ENCODE measurements at places on chromosomes 1 and 21. TPM values are rescaled to one million over a fixed set of nuclear protein-coding genes. Genes with fewer than 3 reads are reported as not detected.

Gene FCRL6
- not detected for total RNA-seq

Gene PTGFR
- total RNA-seq: 0.36 TPM

Gene CD5L
- total RNA-seq: not detected

Gene MAD2L2
- total RNA-seq: 29.3 TPM

Gene RGSL1
- total RNA-seq: not detected

GRCh38 chr21:44548922-44549321, 2.4 kb downstream of the KRTAP10-2 start:
- H3K4me3 ChIP-seq: no peak overlapping the region
- no peak overlapping the region for H3K27ac ChIP-seq
- no peaks in the 10 kb centered on the region for H3K4me1 ChIP-seq
- DNase-seq: peak; percentile 2
- H3K27me3 ChIP-seq: no peaks in the 10 kb centered on the region
- H3K36me3 ChIP-seq: no peaks in the 10 kb centered on the region

- H3K4me3 ChIP-seq: no peak overlapping the region
- no peaks in the 10 kb centered on the region for H3K36me3 ChIP-seq
- peaks cover 26% of the 10 kb centered on the region for H3K4me1 ChIP-seq
- no peak for DNase-seq
Measured at GRCh38 chr1:225737161-225737560, 40.5 kb upstream of the SRP9 start.

- H3K4me3 ChIP-seq: no peak overlapping the region
- H3K27ac ChIP-seq: no peak overlapping the region
- no peaks in the 10 kb centered on the region for H3K4me1 ChIP-seq
- no peaks in the 10 kb centered on the region for H3K27me3 ChIP-seq
- DNase-seq: peak; percentile 22
Measured at GRCh38 chr1:106952776-106953175, 103.7 kb upstream of the PRMT6 start.

DNA sequence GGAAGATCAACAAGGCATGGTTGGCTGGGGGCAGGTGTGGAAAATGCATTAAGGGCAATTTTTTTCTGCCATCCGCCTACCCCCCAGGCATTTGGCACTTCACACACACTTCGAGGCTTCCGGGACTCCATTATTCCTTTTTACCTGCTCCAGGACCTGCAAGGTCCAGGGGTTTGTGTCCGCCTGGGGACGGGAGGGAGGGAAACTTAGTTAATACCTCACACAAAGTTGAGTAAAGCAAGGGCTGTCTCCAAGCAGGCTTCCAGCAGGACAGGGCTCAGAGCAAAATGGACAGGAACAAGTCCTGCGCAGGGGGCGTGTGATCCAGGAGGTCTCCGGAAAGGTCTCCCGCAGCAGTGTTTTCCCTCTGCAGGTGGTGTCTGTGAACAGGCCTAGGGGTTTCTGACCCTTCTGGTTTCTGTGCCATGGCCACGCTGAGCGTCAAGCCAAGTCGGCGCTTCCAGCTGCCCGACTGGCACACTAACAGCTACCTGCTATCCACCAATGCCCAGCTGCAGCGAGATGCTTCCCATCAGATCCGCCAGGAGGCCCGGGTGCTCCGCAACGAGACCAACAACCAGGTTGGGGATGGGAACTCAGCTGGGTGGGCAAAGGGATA, 712 bp downstream of the TEKT2 start:
- no peak overlapping the region for H3K27ac ChIP-seq
- no peaks in the 10 kb centered on the region for H3K27me3 ChIP-seq
- no peaks in the 10 kb centered on the region for H3K36me3 ChIP-seq
- peak overlapping the region; percentile 58 for H3K4me3 ChIP-seq
- H3K4me1 ChIP-seq: peaks cover 15% of the 10 kb centered on the region
- no peak for DNase-seq

GRCh38 chr1:90721210-90722194, 4.4 kb upstream of the BARHL2 start:
- no peaks in the 10 kb centered on the region for H3K36me3 ChIP-seq
- DNase-seq: peak; percentile 8

DNA sequence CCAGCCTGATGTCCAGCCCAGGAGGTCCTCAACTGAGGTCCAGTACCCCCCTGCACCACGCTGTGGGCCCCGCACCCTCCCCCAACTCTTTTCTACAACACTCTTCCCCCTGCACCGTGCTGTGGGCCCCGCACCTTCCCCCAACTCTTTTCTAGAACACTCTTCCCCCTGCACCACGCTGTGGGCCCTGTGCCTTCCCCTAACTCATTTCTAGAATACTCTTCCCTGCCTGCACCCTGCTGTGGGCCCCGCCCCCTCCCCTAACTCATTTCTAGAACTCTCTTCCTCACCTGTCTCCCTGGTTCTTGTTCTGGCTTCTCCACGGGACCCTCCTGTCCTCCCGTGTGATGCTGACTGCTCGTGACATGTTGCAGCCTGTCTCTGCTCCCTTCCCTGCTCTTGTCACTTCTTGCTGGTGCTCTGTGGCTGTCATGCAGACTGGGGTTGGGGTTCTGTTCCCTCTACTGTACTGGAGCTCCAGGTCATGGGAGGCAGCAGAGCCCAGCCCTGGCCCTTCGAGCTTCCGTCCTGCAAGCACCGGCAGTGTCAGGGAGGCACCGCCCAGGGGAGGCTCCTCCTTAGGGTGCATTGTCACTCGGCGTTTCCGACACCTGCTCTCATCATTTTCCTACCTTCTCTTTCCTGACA, 160.1 kb upstream of the COL6A1 start:
- H3K36me3 ChIP-seq: no peaks in the 10 kb centered on the region
- peaks cover 24% of the 10 kb centered on the region for H3K4me1 ChIP-seq
- H3K27ac ChIP-seq: no peak overlapping the region
- no peak for DNase-seq
- no peaks in the 10 kb centered on the region for H3K27me3 ChIP-seq
- H3K4me3 ChIP-seq: no peak overlapping the region

DNA sequence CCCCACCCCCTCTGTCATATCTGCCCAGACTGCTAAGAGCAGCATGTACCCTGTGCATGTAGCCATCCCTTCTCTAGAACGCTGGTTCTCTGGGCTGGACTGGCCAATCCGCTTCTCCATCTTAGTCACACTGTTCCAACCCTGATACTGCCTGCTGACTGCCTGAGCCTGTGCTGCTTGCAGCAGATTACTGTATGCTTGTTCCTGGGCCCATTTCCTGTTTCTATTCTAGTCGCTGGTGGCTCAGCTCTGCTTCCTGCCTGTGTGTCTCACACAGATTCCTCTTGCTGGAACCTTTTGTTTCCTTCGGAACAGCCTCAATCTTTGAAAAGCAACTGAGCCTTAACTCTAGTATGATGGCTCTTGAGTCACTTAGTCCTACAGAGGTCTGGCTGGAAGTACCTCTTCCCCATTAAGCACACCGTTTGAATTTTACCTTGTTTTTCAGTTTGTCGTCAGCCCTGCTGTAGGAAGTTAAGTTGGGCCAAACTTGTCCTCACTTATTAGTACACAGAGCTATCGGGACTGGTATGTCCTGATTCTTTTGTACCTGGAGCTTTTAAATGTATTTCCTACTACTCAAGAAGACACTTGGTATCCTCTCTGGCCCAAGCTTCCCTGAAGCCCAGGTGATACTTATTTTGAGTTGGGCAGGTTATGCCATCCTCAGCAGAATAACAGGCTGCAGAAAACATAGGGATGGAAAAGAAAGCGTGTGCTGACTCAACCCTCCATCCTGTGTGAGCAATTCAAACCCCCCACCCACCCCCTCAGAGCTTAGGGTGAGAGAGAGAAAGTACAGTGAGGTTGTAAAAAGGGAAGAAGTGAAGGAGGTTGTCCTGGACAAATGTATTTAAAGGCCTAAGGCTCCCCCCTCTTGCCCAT, 43.4 kb upstream of the PIGV start:
- peak overlapping the region; percentile 86 for H3K27ac ChIP-seq
- H3K36me3 ChIP-seq: peaks cover 11% of the 10 kb centered on the region
- no peaks in the 10 kb centered on the region for H3K27me3 ChIP-seq

DNA sequence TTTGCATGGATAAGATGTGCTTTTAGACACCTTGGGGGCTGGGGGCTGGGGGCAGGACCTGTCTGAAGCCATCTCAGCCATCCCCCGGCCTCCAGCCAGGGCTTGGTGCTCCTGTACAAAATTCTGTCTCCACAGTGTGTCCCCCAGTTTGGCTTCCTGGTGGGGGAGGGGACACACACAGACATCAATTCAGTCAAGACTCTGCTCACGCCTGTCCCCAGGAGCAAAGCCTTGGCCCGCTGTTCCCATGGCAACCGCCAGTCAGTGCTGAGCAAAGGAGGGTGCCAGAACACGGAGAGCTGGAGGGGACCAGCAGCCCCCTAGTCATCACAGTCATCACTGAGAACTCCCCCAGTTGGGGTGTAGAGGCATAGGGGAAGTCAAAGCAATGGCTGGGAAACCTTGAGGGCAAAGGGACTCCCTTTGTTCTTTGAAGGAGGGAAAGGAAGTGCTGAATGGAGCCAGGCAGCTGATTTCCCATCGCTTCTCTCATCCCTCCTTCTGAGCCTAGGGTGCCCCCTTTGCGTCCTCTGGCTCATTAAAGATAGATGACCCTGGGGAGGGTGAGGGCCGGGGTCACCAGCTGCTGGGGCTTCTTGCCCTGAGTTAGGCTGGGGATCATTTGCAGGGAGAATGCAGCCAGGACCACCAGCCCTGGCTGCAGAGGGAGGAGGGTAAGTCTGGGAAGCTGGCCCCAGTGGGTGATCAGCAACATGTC, 134.9 kb upstream of the IPO9 start:
- H3K27ac ChIP-seq: no peak overlapping the region
- H3K4me3 ChIP-seq: no peak overlapping the region
- DNase-seq: no peak
- no peaks in the 10 kb centered on the region for H3K27me3 ChIP-seq
- H3K4me1 ChIP-seq: peaks cover 53% of the 10 kb centered on the region

DNA sequence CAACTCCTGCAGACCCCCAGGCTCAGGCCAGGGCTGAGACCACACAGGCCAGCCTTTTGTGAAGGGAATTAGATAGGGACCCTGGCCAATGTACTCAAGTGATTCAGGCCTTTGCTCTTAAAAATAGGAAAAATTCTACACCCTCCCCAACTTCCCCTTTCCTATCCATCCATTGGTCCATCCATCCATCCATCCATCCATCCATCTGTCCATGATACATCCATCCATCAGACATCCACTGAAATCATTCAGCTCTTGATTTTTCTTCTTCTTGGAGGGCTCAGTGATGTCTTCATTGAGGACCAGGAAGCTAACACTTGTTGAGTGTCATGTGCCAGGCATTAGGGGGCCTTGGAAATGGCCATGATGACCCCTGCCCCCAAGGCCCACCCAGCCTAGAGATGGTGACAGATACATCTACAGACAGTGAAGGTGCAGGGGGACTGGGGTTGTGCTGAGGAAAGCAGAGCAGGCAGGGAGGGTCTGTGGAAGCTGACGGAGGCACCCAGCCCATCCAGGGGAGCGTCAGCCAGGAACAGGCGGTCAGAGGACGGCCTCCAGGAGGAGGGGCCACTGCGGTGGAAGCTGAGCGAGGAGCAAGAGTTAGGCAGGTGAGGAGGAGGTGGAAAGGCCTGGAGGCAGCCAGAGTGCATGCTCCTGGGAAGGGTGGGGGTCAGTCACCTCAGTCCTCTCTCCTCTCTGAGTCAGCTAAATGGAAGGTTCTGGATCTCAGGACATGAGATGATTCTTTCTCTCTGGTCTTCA, 81.9 kb downstream of the EPHB2 start:
- DNase-seq: no peak
- no peak overlapping the region for H3K4me3 ChIP-seq
- no peak overlapping the region for H3K27ac ChIP-seq
- H3K36me3 ChIP-seq: no peaks in the 10 kb centered on the region
- peaks cover 34% of the 10 kb centered on the region for H3K4me1 ChIP-seq
- no peaks in the 10 kb centered on the region for H3K27me3 ChIP-seq

DNA sequence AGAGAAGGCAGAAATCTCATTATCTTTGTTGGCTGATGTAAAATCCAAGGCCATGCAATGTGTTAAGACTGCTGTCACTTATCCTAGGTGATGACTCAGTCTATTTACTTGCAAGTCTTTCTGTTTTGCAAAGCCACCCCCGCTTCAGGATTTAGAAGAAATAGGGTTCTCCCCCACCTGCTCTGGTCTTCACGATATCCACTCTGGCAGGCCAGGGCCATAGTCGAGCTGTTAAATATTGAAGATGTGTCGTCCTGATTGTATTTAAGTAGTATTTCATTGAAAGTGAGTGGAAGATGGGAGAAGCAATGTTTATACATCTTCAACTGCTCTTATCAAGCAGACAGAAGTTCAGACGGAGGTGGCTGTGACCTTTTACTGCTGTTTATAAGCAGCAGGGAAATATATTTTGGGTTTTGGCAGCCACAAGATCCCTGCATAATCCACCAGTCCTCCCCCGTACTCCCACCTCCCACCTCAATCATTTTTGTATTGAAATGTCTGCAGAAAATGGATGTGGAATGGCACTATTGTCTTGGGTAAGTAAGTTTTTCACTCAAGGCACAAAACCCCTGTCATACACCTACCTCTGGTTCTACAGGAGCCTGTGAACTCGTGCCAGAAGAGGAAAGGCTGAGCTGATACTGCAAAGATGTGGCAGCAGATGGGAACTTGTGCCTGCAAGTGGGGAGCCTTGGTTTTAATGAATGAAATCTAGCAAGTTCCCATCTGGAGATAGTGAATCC, 117.4 kb downstream of the MRPS6 start:
- H3K4me1 ChIP-seq: no peaks in the 10 kb centered on the region
- H3K36me3 ChIP-seq: no peaks in the 10 kb centered on the region
- DNase-seq: no peak
- no peaks in the 10 kb centered on the region for H3K27me3 ChIP-seq

GRCh38 chr1:55443175-55443915, 228.2 kb upstream of the USP24 start:
- H3K36me3 ChIP-seq: no peaks in the 10 kb centered on the region
- H3K4me1 ChIP-seq: peaks cover 15% of the 10 kb centered on the region
- no peaks in the 10 kb centered on the region for H3K27me3 ChIP-seq
- DNase-seq: peak; percentile 97
- no peak overlapping the region for H3K4me3 ChIP-seq

GRCh38 chr1:221363039-221363438, 378.9 kb downstream of the DUSP10 start:
- no peaks in the 10 kb centered on the region for H3K36me3 ChIP-seq
- H3K4me3 ChIP-seq: no peak overlapping the region
- DNase-seq: no peak
- no peaks in the 10 kb centered on the region for H3K27me3 ChIP-seq
- no peak overlapping the region for H3K27ac ChIP-seq

DNA sequence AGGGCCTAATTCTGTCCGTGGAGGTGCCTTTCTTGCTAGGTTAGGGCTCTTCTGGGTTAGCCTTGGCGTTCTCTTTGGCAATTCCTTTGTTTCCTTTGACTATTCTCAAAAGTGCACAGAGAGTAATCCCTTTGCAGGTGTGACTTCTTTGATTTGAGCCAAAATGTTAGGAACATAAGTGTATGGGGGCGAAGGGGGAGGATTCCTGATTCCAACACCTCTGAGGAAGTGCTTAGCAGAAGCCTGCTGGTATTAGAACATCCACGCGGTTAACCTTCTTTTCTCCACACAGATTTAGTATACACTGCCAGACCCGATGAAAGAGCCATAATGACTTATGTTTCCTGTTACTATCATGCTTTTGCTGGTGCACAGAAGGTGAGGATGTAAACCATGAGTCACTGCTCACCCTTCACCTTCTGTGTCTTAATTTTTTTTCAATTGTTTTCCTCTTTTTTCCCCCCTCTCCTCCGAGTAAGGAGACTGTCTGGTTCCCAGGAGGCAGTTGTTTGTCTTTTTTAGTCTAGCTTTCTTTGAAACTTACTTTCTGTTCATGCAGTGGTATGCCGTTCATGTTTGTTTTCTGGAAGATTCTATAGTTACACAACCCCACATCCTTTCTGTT, 48.0 kb downstream of the ACTN2 start:
- no peak overlapping the region for H3K27ac ChIP-seq
- H3K4me3 ChIP-seq: no peak overlapping the region
- DNase-seq: peak; percentile 10
- no peaks in the 10 kb centered on the region for H3K36me3 ChIP-seq
- H3K27me3 ChIP-seq: no peaks in the 10 kb centered on the region
